Mesenteric fat pad (tissue), 1 donor: ENCODE measurements at places on chromosomes 3 and 15.
A peak's percentile ranks its signal among the peaks of the same experiment; 100 is the strongest.

- no peak for DNase-seq
Measured at GRCh38 chr15:52681441-52681840, 2.3 kb upstream of the ATOSA start.

- DNase-seq, result no peak
Measured at GRCh38 chr3:123046262-123047061, 18.9 kb upstream of the SEMA5B start.

DNA sequence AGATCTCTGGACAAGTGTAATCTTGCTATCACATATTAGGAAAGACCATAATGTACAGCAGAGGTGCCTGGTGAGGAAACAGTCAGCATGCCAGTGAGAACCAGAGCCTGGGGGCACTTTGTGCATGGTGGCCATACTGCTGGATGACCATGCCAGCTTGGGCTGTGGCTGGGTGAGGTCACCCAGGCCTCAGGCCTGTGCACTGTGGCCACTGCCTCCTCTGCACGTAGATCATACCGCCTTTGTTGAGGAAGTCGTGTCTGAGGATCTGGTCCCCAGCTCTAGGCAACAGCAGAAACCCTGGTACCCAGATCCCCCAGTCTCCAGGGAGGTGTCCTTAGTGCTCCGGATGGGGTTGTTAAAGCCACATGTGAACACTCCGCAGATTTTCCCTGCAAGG, 38.9 kb downstream of the ZNF710 start:
- no peak for DNase-seq

DNA sequence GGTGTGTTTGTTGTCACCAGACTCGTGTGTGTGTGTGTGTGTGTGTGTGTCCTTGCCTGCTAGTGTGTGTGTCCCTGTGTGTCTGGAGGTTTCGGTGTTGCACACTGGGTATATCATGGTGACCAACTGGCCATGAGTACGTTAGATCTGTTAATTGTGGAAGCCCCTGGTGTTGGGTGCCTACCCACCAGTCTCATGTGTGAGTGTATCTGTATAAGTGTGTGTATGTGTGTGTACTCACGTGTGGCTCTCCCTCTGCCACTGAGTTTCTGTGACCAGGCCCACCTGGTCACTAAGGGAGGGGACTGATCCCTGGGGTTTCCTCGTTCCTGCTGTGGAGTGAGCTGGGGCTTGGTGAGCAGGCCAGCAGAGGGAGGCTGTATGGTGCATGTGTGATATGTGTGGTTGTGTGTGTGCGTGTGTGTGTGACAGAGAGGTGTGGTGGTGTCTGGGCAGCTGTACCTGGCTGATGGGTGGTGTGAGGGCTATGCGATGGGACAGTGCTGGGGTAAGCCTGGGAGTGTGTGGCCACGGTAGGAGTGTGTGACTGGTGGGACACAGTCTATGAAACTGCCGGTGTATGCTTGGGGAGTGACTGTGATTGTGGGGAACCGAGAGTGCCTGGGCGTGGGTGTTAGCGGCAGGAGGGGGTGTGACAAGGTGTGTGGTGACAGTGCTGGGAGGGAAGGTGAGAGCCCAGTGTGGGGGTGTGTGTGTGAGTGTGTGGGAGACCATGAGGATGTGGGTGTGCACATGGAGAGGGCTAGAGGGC, 1.8 kb downstream of the PRKCD start:
- DNase-seq, result no peak

DNA sequence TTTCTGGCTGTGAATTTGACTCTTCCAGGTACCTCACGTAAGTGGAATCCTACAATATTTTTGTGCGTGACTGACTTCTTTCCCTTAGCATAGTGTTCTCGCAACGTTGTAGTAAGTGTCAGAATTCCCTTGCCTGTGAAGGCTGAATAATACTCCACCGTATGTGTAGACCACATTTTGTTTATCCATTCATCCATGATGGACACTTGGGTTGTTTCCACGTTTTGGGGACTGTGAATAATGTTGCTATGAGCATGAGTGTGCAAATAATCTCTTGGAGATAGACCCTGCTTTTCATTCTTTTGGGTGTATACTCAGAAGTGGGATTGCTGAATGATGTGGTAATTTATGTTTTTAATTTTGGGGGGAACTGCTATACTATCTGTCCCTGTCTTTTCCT, 82.2 kb downstream of the APBA2 start:
- DNase-seq, result no peak

GRCh38 chr3:150225986-150226385, 182.1 kb upstream of the TSC22D2 start:
- DNase-seq, result no peak

DNA sequence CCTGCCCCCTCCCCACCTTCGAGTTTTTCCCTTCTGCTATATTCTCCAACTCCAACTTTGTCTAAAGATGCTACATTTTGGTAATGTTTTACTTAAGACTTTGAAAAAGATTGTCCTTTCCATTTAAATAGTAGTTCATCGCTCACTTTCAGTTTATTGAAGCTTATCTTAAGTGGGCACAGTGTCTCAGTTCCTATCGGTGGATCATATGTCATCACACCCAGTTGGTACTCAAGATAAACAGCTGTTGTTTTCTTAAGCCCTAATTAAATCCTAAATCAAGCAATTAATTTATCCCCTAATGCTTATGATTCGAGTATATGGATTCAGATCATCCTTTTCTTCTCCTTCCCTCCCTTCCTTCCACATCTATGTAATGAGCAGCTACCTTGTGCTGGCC, 210.7 kb downstream of the TLE3 start:
- DNase-seq, result no peak

GRCh38 chr15:78061963-78062427, 15.5 kb downstream of the TBC1D2B start:
- DNase-seq, result peak; percentile 35

- no peak for DNase-seq
Measured at GRCh38 chr15:97989299-97989698, 28.8 kb downstream of the ARRDC4 start.

DNA sequence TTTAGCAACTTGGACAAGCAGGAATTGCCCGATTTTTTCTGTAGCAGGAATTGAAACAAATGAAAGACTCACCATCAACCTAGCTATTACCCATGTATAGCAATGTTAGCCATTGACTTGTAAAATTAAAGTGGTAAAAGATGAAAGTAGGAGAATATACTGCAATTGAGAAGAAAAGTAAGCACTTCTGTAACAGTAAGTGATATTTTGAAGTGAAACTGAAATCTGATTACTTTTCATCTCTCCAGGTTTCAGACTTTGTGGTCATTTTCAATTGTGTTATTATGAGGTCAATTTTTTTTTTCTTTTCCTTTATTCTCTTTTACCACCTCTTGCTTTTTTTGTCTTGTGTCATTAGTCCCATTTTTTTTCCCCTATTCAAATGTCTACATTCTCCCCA, 1078.2 kb downstream of the ZPLD1 start:
- DNase-seq, result no peak

DNA sequence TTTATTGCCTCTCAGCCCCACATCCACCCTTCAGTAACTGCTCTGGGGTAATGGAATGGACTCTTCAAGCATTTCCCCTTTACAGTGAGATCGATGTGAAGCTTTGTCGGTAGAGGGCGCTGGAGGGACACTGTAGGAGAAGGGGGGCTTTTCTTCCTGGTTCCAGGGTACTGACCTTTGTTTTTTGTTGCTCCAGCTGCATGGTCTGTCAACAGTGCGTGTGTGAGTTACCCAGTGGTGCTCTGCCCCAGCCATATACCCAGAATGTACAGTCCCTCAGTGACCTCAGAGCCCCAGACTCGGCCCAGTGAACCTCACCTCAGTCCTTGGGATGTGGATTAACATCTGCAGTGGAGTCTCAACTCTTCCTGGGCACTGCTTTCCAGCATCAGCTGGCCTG, 180.3 kb upstream of the TSC22D2 start:
- no peak for DNase-seq

- no peak for DNase-seq
Measured at GRCh38 chr3:48356419-48356818, 15.6 kb upstream of the FBXW12 start.

- DNase-seq, result no peak
Measured at GRCh38 chr3:168081171-168081771, 14.5 kb downstream of the GOLIM4 start.

- no peak for DNase-seq
Measured at GRCh38 chr3:168591587-168591986, 495.9 kb upstream of the GOLIM4 start.

DNA sequence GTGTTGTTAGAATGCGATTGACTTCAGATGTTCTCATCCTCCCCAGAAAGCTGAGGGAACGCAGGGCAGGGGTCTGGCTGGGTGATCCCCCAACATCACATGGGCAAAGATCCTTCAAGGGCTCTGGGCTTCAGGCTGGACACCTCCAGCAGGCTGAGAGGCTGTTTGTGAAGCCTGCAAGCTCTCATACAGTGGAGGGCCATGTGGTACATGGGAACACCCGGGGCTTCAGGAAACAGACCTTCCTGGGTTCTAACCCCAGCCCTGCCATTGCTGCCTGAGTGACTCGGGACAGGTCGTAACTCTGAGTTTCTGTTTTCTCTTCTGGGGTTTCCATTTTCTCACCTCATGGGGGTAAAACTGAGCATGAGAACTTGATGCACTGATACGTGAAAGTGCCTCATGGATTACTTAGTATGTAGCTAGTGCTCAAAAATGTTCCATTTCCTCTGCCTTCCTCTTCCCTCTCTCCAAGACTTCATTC, 81.2 kb downstream of the TLE3 start:
- DNase-seq, result peak; percentile 60

DNA sequence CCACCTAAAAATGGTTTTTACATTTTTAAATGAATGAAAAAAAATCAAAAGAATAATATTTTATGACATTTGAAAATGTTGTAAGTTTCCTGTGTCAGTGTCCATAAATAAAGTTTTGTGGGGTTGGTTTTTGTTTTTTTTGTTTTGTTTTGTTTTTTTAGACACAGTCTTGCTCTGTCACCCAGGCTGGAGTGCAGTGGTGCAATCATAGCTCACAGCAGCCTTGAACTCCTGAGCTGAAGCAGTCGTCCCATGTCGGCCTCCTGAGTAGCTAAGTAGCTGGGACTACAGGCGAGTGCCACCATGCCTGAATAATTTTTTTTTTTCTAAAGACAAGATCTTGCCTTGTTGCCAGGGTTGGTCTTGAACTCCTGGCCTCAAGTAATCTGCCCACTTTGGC, 2.8 kb upstream of the GLB1 start:
- no peak for DNase-seq

GRCh38 chr3:119351581-119351980, 57.4 kb downstream of the ARHGAP31 start:
- DNase-seq, result no peak

DNA sequence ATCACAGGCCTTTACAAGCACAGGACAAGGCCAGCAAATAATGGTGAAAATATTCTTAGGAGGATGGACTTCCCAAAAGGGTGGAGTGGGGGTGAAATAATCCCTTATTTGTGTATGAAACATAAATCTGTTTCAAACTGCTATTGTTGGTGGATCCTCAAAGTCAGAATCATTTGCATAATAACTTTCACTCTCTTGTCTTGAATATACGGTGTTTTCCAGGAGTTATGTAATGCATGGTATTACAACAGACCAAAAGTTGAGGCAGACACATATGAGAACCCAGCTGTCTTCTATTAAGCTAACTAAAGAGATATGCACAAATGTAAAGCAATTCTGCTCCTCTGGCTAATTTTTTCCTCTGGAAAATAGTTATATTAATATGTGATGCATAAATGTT, 57.7 kb downstream of the PRTG start:
- DNase-seq, result no peak

DNA sequence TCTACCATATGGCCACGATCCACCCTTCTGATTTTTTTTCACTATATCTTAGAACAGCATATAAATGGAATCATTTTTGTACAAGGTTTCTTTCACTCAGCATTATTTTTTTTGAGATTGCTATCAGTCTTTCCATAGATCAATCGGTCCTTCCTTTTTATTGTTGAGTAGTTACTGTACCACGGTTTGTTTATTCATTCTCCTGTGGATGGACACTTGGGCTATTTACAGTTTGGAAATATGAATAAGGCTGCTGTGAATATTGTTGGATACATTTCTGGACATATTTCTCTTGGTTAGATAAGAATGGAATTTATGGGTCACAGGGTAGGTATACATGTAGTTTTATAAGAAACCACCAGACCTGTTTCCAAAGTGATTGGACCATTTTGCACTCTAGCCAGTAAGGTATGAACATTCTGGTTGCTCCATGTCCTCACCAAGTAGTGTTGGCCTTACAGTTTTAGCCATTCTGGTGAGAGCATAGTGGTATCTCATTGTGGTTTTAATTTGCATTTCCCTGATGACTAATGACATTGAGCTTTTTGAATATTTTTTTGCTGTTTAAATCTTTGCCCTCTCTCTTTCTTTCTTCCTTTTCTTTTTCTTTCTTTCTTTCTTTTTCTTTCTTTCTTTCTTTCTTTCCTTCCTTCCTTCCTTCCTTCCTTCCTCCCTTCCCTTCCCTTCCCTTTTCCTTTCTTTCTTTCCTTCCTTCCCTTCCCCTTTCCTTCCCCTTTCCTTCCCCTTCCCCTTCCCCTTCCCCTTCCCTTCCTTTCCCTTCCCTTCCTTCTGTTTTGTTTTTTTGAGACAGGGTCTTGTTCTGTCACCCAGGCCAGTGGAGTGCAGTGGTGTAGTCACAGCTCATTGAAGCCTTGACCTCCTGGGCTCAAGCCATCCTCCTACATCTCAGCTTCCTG, 49.2 kb downstream of the LRRK1 start:
- DNase-seq, result no peak

DNA sequence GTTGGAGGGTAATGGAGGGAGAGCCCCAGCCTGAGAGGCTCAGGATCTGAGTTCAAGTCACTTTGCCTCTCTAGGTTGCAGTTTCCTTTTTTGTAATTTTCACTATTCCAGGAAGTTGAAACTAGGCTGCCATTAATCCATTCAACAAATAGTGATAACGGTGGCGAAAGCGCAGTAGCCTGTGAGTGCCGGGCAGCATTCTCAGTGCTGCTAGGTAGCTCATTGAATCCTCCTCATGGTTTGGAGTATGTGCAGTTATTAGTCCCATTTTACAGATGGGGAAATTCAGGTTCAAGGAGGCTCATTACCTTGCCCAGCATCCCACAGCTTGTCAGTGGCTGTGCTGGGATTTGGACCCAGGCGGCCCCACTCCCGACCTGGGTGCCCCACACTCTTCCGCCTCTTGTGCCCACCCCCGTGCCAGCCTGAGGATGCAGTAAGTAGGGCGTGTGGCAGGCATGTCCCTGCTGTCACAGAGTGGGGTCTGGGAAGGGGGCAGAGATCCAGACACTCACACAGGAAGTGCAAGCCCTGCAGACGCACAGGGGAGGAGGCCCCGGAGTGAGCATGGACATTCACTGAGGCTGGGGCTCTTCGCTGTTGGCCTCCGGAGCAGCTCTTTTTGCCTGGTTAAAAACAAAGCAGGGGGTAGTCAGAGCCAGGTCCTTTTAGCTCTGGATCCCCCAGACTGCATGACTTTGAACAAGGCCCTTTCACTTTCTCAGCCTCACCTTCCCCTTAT, 58.8 kb downstream of the SLC6A6 start:
- DNase-seq, result no peak
